Dermis microvascular lymphatic vessel endothelial cell (primary cell): ENCODE measurements at places on chromosomes 2 and 18. TPM values are rescaled to one million over a fixed set of nuclear protein-coding genes. Genes with fewer than 3 reads are reported as not detected.

DNA sequence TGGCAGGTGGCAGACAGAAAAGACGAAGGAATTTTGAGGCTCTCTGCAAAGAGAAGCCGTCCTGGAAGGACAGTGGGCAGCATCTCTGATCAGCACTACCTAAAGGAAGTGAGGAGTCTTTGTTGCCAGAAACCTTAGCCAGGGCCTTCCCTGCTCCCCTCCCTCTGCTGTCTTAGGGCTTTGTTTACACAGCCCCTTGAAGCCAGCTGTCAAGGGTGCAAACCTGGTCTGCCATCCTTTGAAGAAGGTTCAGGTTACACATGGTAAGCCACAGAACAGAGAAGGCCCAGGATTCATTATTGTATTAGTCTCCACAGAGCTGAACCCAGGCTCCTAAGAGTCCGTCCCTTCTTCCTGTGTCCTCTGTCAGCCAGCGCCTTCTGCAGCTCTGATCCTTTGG, 356.7 kb downstream of the TGIF1 start:
- no peak for DNase-seq

DNA sequence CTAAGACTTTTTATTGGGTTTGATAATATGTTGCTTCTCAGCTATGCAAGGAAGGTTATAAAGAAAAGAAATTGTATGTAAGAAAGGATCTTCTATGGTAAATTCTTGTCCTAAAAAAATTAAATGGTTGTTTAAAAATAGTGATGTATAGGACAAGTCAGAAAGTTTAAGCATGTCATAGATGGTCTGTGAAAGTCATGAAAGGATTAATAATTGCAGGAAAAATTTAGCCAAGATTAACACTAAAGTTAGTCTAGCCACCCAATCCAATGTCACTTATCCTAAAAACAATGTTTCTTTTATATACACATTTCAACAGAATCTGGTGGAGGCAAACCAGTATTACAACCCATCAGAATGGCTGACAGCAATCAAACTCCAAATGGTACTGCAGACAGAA, 1046.7 kb upstream of the SLC39A10 start:
- DNase-seq, result no peak

DNA sequence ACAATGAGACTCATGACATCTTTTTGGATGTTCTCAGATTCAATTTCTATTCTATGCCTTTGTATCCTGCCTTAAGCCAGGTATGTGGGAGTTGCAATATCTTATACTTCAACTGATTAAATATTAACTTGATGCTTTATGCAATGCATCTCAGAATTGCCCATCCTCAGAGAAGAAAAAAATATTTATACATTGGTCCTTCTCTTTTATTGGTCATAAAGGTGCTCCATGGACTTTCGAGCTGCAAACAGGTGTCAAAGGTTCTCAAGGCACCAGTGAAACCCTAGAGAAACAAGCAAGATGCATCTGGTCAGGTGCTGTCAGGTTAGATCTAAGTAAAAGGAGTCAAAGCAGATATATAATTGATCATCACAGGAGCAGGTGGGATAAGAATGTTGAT, 690.5 kb downstream of the PLCL1 start:
- no peak for DNase-seq

DNA sequence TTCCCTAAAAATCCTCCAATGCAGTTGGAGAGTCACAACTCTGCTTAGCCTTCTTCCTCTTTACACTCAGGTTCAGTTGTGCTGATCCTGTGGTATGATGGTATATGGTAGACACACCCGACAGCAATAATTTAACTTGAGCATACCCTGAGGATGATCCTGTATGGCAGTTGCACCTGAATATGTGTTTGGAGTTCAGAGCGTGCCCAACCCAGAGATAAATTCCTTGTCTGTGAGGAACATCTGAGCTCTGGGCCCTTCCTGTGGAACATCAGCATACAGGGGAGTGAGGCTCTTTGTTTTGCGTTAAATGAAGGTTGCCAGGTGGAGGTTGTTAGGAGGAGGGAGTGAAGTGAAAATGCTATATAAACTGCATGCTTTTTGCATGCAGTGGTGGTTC, 187.7 kb downstream of the MYO3B start:
- no peak for DNase-seq

DNA sequence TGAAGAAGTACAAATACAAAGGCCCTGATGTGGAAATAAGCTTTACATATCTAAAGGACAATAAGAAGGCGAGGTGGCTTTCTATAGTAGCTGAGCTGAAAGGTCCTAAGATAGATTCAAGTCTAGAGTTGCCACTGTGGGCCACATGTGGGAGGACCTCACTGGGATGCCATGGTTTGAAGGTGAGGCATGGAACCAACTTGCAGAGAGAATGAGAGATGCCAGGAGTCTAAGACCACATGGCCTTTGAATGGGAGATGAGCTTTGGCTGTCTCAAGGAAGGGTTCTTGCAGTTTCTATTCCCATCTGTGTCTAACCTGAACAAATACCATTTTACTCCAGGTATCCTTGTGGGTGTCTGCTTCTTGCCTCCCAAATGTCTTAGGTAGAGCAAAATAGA, 53.6 kb downstream of the HNMT start:
- no peak for DNase-seq

GRCh38 chr2:224393157-224393872, 8.6 kb downstream of the FAM124B start:
- no peak for DNase-seq

DNA sequence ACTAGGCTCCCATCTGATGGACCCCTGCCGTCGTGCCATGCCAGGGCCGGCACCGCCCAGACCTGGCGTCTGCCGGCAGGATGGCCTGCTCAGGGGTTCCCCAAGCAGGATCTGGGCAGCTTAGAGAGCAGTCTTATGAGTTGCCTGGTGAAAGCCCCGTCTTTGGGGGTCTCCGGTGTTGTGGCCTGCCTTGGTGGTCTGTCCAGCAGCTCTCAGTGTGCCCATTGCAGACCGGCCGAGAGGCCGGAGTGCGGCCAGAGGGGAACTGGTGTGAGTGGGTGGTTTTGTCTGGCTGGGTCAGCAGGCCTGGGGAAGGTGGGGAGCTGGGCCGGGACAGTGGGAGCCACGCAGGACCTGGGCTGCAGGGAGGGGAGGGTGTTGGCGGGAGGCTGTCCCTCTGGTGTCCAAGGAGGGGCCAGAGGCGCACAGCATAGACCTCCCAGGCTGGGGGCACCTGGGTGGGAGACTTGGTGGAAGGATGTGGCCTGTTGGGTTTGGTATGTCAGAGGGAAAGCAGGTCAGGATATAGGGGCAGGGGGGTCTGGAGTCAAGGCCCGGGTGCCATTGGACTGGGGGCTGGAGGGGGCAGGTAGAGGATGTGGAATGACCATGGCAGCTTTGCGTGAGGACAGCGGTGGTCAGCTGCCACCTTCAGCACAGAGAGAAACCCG, 16.5 kb downstream of the GPC1 start:
- no peak for DNase-seq

- DNase-seq, result no peak
Observed at GRCh38 chr2:67888351-67889005, 174.3 kb downstream of the C1D start.

- DNase-seq, result no peak
Observed at GRCh38 chr18:68679528-68679927, 35.4 kb downstream of the TMX3 start.

GRCh38 chr2:110906613-110907298, 174.4 kb downstream of the ACOXL start:
- DNase-seq, result no peak

DTNA gene
- total RNA-seq, result 0.90 and 1.9 TPM in 2 replicates

UBE2E3 gene
- 26.6 and 34.6 TPM in 2 replicates for total RNA-seq

SLC4A5 gene
- under 0.01 and 0.25 TPM in 2 replicates for total RNA-seq
